ENCODE measurements at places on chromosomes 12 and 14.

DNA sequence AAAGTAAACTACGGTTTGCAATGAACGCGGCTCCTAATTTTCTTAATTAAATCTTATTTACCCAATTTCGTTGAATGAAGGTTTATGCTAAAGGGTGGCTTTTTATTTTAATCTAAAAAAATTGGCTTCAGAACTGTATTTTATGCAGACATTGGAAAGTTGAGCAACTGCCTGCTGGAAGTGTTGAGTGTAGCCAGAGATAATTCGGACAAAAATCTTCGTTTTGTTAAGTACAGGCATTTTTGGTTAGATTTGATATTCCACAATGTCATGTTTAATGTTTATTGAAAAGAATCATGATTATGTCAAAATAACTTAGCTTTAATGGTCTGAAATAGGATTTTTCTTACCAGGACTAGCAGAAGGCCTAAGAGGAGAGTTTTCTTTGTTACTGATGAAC, 875 bp downstream of the IRAK3 start:
- no peak for DNase-seq

GRCh38 chr12:4819654-4820053, 90.1 kb upstream of the KCNA1 start:
- no peak for DNase-seq

GRCh38 chr12:5417500-5417899, 14.4 kb upstream of the NTF3 start:
- DNase-seq: no peak

DNA sequence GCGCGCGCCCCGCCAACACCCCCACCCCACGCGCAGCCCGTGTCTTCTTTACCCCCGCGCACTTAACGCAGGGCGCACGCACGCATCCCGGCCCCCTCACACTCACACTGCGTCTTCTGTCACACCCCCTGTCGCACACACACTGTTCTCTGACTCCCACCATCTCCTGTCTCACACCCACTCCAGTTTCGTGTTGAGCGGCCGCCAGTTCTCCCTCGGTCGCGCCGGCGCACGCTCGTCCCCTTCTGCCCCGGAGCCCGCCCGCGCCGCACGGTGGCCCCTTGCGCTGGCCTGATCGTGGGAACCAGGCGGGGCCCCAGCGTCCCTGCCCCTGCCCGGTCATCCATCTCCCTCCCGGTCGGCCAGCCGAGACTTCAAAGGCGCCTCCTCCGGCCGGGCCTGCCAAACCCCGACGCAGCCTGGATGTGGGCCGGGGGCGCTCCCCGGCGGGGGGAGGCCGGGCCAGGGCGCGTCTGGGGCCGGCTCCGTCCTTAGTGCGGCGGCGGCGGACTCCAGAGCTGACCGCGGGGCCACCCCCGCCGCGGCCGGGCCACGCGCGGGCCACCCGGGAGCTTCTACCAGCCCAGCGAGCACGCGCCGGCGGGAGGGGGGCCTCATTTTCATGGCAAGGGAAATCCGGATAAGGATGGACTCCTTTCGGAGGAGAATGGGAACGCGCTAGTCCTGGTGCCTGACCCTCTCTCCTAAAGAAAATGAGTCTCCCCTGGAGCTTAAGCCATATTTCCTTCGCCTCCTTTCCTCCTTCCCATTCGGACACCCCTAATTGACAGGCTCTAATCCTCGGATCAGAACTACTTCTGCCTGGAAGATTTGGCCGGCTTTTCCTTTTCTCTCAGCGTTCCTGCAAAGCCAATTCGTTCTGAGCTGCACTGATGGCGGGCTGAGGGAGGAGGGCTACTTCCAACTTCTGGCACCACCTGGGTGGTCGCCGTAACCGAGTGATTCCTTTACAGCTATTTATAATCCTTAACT, 82.0 kb upstream of the HMGA2 start:
- peak; percentile 17 for DNase-seq

DNA sequence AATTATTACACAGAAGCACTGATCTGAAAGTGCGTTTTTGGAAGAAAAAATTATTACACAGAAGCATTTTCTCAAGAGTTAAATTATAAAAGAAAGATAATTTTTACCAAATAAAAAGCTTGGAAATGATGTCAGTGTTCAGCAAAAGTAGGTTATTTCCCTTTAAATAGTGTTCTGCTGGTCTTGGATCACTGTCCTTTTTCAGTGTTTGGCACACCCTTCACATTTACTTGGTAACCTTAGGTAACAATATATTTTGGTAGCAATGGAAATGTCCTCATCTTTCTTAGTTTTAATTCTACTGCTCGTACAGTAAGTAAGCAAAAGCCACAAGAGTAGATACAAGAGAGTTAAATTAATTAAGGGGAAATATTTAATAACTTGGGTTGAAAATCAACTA, 40.3 kb downstream of the FERMT2 start:
- DNase-seq: no peak

- no peak for DNase-seq
These were observed 13.9 kb downstream of the PELI2 start for GRCh38 chr14:56131865-56132833.

GRCh38 chr12:130588696-130589539, 127.2 kb downstream of the RIMBP2 start:
- no peak for DNase-seq

- no peak for DNase-seq
These were observed 1.7 kb downstream of the FGFR1OP2 start for GRCh38 chr12:26939953-26940352.

- DNase-seq: no peak
These were observed 253.6 kb upstream of the G2E3 start for GRCh38 chr14:30305346-30305745.

- DNase-seq: no peak
These were observed 139.2 kb downstream of the DUSP6 start for GRCh38 chr12:89213139-89213538.

GRCh38 chr14:92386165-92386564, 63.2 kb downstream of the SLC24A4 start:
- no peak for DNase-seq

DNA sequence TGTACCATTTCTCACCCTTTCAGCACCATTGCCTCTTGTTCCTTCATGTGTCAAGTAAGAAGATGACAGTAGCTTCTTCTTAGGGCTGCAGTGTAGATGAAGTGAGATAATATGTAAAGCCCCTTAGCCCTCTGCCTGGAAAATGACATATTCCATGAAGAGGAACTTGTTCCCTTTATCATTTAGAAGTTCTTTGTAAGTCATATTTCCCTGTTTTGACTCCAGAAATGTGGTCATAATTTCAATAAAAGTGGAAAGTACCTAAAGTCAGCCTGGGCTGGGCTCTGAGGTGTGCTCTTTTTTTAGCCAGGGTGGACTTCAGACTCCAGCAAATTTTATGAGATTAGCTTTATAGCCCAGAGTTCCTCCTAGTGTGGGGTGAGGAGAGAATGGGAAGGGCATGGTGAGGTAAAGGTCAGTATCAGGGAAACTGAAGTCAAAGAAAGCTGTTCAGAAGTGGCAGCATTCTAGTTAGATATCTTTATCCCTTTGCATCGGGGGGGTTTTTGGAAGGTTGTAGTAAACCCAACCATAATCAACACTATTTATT, 92.5 kb downstream of the TMCC3 start:
- no peak for DNase-seq

- DNase-seq: no peak
These were observed 448.1 kb downstream of the ADAMTS20 start for GRCh38 chr12:43103866-43104265.

DNA sequence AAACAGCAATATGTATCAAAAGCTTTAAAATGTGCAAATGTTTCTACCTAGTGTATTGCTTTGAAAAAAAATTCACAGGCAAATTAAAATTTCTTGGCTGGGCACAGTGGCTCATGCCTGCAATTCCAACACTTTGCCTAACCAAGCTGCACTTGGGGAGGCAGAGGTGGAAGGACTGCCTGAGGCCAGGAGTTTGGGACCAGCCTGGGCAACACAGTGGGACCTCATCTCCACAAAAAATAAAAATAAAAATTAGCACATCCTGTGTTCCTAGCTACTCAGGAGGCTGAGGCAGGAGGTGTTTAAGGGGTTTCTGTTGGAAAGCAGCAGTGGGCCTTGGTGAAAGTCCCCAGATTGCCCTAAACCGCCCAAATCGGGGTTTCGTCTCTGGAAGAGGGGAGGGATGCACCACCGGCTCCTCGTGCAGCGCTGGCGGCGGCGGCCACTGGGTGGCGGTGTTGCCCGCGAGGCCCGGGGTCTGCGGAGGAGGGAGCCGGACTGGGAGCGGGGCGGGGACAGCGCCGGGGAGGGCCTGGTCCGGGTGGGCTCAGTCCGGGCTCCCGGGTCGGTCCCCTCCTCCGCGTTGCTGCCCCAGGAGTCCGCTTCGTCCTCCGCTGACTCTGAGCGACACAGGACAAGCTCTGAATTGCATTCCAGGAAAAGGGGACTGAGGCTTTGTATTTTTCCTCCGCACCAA, 265.6 kb downstream of the AACS start:
- peak; percentile 61 for DNase-seq

Data from activated CD4-positive, alpha-beta T cell treated with anti-CD3 and anti-CD28 coated beads, Interleukin-2, amount 50 U/mL, for 48 hours (primary cell).